ENCODE measurements at places on chromosomes 2 and 18.
A peak's percentile ranks its signal among the peaks of the same experiment; 100 is the strongest.

DNA sequence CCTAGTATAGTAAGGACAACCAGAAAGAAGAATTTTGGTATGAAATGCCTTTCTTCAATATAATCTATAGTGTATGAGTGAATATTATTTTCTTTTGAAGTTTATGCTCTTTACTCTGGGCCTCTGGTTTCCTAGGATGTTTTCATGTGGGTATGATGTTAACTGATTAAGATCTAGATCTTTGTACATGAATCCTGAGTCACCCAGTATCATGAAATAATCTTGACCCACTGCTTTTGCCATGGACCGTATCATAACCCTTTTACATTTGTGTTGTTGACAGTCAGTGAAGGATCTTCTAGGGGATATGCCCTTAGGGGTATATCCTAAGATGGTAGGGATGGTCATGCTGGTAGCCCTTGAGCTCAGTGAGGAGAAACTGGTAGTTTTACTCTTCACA, 100.3 kb downstream of the RAB3GAP1 start:
- no peak for DNase-seq

DNA sequence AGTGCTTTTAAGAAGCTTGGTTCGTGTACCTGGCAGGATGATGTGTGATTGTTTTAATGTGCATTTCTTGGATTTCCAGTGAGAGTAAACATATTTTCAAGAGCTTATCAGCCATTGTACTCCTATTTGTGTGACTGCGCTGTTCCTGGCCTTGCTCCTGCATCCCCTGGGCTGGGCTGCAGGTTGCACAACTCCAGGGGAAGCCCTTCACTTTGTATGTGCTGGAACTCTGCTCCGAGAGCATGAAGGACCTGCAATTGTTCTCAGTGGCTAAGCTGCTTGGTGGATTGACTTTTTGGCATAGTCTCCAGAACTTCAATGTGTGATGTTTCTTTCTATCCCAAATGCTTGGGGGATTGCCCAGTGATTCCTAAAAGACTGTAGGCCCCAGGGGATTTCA, 18.8 kb downstream of the ATP6V1C2 start:
- DNase-seq: no peak

DNA sequence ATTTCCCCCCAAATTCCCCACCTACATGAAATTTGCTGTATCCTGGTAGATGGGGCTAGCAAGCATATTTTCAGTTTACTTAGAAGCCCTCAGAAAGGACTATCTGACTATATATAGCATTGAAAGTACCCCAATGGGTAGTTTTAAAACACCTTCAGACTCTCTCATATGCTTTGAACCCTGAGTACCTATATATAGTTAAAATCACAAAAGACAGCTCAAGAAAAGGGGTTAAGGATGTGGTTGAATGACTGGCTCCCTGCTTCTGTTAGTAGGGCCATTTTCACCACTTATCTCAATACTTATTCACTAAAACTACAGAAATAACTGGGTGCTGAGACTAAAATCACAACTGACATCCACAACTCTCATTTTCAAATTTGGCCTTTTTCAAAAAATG, 18.5 kb downstream of the WDPCP start:
- no peak for DNase-seq

DNA sequence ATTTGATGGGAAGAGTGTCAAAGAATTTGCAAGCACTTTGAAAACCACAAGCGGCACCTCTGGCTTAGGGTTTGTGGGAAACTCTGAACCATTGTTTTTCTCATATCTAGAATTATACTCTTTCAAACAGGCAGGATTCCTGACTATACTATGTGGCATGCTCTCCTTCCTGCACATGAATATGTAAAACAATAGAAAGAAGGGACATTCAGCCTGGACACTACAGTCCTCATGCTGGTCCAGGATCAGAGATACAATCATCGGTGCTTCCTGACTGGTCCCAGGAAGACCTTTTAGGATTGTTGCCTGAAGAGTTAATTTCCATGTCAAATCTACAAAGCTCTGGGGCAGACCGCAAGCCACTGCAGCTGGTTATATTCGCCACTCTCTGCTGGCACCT, 55.7 kb upstream of the RASGRP3 start:
- no peak for DNase-seq

DNA sequence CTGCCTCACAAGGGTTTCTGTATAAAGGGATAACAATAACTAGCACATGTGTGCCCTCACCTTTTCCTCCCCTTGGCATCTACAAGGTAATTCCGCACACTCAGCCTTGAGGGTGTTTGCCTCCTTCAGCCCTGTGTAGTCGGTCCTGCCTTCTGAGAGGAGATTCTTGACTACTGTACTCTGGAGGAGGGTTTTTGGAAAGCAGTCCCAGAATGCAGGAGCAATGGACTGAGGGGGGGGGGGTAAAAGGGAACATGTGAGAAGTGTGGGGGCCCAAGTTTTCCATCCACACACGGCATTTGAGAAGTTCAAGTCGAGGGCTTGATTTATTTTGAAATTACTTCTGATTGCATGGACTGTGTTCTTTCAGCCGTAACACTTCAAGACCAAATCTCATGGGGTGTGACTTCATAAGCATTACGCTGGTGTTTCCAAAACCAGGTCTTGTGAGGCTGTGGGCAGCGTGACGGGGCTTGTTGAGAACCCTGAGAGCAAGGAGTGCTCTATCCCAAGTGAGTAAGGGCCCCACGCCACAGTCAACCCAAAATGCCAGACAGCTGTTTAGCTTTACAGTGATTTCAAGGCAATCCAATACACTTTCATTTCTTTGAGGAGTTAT, 198.7 kb upstream of the MEIS1 start:
- DNase-seq: no peak

DNA sequence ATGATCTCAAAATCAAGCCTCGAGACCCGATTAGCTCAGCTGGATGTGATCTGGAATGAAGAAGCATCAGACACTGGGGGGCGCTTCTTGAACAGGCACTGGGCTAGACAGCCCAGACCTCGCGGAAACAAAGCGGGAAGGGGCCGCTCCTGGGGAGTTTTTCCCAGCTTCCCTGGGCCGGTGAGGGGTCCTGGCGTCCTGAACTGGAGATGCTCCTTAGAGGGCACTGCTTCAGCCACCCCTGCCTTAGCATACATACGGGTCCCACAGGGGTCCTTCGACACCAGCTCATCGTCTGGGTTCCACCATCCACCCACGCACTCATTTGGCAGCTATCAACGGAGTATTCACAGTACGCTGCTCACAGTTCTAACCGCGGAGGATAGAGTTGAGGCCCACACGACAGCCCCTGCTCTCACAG, 146.7 kb downstream of the TSN start:
- no peak for DNase-seq

- no peak for DNase-seq
These were observed 512.4 kb upstream of the ID2 start for GRCh38 chr2:8169443-8169842.

DNA sequence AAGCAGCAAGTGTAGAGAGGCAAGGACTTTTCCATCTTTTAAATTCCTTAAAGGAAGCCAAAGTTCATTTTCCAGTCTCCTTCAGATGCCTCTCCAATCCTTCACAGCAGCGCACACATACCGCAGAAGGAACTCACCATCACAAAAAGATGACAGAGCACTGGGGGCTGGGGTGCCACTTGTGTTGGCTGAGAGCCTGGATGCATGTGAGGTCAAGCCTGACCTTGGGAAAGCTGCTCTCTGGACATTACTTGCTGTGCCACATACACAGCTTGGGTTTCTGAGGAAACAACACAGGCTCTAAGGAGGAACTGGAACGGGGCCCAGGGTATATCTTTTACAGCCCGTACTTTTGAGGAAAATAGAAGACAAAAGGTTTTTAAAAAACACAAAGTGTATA, 364.3 kb upstream of the MEX3C start:
- DNase-seq: no peak

DNA sequence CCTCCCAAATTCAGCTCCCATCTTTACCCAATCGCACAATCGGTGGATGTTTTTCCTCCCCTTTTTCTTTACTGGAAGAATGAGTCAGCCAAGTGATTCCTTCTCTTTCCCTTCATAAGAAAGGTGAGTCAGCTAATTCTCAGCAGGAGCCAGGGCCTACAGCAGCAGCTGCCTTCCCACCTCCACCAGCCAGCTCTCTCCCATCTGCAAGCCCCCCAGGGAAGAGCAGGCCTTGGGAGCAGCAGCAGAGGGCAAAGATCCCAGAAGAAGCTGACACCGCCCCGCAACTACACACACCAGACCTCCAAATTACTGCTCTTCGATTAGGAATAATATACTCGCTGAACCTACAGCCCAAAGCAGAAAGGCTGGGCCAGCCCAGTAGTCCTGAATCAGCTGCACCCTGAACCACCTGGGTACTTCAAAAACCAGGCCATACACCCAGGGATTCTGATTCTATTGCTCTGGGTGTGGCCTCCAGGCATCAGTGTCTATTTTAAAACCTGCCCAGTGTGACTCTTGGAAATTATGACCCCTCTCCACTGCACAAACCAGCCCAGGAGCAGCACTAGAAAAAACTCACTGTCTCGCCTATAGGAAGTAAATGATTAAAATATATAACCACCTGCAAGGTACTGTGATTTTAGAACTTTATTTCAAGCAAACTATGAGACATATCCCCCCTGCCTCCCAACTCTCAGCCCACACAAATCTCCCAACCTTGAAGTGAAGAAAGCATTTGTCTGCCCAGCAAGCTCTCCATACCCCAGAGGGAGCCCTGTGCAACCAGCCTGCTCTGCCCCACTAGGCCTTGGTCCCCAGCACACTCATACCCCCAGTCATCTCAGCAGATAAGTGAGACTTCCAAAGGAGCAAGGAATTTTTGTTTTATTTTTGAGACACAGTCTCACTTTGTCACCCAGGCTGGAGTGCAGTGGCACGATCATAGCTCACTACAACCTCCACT, 7.3 kb downstream of the SFXN5 start:
- DNase-seq: no peak

DNA sequence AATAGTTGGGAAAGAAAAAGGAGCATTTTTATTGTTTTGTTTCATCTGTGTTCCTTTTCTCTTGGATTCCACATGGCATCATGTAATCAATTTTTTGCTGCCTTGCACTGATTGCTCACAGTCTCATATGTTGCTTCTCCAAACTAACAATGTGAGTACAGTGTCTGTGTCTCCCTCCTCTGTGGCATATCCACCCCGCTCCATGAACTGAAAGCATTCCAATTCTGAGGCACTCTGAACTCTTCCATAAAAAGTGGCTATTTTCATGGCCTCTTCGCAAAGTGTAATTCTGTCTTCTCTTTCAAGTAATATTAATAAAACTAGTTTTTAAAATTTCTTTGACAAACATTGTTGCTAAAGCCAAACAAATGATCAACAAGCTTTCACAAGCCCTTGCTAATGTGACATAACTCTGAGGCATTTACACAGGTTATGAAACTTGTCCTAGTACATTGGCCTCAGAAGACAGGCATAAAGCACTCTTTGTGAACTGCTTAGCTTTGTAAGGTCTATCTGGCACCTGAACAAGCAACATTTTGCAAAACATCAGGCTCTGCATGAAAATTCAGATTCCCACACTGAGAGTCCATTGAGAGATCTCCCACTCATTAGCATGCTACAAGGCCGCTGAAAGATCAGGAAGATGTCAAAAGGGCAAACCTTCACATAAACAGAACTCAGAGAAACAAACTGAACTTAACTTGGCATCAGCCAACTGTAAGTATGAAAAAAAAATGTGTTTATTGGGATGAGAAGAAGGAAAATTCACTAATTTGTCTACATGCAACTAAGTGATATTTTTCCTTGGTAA, 33.0 kb downstream of the GPR75 start:
- no peak for DNase-seq

- no peak for DNase-seq
These were observed 56.9 kb upstream of the LPIN2 start for GRCh38 chr18:3069671-3070433.

- DNase-seq: peak; percentile 34
These were observed 39.4 kb upstream of the MAP4K3 start for GRCh38 chr2:39476524-39476923.

GRCh38 chr2:159459279-159459678, 157.1 kb downstream of the BAZ2B start:
- DNase-seq: no peak

DNA sequence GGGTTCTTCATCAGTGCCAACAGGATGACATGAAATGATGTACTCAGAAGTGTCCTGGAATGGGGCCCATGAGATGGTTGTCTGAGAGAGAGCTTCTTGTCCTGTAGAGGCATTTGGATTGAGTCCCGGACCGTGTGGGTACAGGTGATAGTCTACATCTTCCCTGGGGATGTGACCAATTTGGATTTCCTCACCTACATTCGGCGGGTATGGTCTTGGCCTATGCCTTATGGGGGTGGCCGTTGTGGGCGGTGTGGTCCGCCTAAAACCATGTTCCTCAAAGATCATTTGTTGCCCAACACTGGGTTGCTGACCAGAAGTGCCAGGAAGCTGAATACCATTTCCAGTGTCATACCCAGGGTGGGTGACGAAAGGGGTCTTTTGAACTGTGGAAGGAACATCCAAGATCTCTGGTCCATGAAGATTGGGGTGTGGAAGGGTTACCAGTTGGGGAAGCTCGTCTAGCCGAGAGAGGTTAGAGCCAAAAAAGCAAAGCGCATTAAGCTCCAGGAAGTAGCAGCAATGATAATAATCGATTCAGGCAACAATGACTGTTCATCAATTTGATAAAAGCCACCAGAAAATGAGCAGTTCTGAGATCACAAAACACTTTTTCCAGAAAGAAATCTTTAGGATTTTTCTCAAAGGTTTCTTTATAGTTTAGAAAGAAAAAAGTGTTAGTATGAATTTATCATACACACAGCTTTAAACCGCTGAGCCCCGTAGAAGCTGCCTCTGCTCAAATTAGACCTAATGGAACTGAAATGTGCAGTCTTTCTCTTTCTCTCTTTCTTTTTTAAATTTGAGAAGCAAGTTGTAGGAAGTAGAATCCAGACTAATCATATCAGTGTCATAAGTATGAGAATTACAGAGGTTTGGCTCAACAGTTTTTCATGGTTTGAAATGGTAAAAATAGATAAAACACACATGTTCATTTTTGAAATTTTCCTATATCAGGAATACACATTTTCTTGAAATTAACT, 60.3 kb downstream of the ATIC start:
- DNase-seq: no peak

GRCh38 chr2:26631401-26632170, 9.6 kb downstream of the CIB4 start:
- DNase-seq: no peak

GRCh38 chr18:52723550-52723970, 383.6 kb downstream of the DCC start:
- DNase-seq: no peak

- no peak for DNase-seq
These were observed 215.6 kb downstream of the ARHGAP15 start for GRCh38 chr2:143344780-143345179.

DNA sequence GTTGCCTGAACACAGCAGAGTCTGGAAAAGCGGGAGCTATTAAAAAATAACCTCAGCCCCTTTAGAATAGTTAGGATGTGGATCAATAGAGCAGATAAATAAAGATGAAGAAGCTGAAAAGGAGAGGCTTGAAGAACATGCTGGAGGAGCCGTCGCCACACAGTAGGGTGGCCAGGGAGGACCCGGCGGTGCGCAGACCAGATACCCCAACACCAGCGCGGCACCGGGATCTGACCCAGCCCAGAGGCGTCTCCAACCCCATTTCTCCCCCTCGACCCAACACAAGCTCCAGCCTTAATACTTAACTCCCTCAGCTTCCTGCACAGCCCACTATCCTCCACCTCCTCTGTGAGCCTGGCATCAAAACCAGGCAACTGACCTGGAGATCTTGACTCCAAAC, 16.0 kb downstream of the CYB5A start:
- no peak for DNase-seq

Data from suppressor macrophage (primary cell).